ENCODE measurements at places on chromosomes 3 and 15.

DNA sequence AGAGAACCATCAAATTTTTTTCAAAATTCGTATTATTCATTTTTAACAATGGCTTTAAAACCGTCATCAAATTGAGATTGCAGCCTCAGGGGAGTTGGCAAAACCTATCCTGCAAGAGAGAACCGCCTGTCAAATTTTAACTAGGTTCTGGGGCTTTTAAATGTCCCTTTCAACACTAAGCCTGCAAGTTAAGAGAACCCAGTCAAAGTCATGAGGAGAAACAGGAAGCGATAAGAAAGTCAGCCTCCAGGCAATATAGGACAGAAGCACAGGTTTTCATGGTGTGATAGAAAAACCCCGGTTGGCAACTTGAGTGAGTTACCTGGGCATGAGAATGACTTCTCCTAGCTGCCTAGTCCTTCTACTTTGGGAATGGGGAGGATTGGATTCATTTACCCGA is 59.8 kb downstream of the CPNE4 start:
- no peak for DNase-seq

GRCh38 chr15:31409171-31409570 is 82.5 kb downstream of the KLF13 start:
- no peak for DNase-seq

- DNase-seq: no peak
Measured at GRCh38 chr3:14823393-14823792, 4.6 kb downstream of the FGD5 start.

DNA sequence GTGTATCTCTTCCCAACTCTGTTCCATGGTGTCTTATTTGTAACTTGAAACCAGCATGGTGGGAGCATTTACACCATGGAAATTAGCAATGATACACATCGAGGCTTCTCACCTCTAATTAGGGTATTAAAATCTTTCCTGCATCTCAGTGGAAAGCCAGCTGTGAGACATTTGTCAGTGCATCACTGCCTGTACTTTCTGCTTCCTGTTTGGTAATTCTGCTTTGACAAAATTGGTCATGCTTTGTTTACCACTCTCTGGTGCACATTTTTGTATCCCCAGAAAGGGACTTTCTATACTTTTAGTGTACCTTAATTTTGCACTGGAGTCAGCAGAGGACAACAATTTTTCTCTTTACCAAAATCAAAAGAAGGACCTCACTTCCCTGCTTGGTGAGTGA is 402.1 kb downstream of the PDCD6IP start:
- DNase-seq: no peak

DNA sequence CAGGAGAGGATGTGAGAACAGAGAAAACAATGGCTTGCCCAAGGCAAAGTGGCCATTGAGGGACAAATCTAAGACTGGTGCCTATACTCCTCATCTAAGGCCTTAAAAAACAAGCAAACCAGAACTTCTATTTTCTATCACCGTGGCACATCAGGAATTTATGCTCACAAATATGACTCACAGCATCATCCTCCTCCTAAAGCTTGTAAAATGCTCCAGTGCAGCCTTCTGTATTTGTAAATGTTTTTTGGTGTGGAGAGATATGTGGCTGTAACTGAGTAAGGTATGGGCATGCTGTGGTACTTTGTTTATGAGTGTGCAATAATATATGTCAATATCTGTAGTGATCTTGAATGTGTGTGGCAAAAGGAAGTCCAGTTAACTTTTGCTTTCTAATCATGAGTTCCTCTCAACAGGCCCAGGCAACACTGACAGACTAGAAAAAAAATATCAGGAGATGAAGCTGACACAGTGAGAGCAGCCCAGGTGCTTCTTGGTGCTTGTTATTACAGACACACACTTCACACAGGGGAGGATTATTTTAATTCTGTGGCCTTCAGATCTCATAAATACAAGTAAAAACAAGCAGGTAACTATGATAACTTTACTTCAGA is 60.3 kb downstream of the CTNNB1 start:
- no peak for DNase-seq

DNA sequence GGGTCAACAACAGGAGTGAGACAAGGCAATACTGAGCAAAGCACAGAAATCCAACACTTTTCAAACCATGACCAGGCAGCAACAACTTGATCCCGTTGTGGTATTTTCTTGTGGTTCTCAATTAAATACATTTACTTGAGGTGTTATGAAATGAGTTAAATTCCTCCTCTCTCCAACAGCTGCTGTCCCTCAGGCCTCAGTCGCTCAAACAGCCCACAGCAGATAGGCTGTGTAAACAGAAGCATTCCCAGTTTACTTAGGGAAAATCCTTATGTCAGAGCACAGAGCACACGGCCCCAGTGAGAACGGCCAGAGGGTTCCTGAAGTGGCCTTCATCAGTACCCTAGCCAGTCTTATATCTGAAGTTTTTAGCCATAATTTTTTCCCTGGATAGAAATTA is 359.9 kb downstream of the AGBL1 start:
- no peak for DNase-seq

DNA sequence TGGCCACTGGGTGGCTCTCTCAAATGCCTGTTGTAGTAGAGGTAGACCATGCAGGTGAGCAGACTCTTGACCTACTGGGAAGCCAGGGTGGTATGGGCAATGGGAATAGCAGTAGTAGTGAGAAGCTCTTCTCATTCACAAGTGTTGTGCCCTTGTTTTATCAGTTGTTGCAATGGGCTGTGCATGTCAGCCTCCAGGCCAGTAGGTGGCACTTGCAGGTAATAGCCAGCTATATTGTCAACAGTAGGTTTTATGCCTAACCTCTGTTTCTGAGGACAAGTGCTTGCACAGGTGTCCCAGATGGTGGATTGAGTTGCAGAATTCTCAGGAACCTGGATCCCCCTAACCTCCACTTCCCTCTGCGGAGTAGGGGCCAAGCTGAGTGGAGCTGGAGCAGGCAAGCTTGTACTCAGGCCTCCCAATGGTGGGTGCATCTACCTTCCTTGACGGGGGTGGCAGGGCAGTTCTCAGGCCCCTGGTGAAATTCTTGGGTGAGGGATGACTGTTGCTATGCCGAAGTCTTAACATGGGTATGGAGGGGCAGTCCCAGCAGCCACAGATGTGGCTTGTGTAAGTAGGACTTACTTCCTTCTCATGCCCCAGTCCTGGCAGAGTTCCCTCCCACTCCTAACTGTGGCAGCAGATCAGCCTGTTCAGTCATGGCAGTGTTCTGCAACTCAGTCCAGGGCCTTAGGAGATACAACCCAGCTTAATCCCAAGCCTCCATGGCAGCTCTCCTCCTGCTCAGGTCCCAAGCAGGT is 104.3 kb downstream of the NEO1 start:
- DNase-seq: no peak

GRCh38 chr3:169818316-169818715 is 5.6 kb upstream of the LRRC34 start:
- no peak for DNase-seq

DNA sequence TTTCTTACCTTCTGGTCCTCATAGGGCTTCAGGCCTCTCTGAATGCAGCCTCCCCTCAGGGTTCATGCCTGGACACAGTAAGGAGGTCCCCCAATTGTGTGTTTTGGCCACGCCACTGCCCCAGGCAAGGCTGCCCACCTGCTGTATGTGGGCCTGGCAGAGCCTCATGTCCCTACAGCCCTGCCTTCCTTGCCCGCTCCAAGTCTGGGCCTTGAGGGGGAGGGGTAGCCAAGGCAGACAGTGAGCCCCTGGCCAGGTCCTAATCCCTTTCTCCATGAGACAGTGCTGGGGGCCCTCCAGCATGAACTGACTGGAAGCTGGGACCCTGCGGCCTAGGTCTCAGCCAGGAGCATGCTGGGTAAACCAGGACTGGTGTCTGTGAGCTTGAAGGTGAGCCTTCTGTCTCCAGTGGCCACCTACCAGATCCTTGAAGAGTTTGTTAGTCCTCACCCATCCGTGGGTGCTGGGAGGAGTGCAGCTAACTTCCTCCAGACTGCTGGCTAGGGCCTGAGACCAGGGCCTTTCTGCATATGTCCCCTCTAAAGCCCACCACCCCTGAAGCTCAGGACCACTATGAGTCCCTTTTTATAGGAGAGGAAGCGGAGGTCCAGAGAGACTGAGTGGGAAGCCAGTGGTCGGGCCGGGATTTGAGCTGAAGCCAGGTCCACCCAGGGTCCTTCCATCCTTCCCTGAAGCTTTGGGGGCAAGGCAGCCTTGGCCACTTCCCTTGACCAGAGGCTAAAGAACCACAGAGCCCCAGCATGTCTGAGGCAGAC is 8.7 kb downstream of the ZBTB47 start:
- DNase-seq: no peak

DNA sequence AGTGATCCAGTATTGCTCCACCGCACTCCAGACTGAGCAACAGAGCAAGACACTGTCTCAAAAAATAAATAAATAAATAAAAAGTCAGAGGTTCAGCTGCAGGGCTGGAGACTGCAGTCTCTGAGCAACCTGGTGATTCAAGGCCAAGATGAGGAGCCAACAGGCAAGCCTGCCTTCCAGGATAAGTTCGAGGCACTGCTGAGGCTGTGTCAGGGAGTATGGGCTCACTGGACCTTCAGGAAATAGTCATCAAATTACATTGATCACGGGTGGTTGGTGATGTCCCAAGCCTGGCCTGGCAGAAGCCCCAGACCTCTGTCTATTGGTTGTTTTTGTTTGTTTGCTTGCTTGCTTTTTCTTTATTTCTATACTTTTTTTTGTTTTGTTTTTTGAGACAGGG is 41.5 kb downstream of the IDH2 start:
- no peak for DNase-seq

DNA sequence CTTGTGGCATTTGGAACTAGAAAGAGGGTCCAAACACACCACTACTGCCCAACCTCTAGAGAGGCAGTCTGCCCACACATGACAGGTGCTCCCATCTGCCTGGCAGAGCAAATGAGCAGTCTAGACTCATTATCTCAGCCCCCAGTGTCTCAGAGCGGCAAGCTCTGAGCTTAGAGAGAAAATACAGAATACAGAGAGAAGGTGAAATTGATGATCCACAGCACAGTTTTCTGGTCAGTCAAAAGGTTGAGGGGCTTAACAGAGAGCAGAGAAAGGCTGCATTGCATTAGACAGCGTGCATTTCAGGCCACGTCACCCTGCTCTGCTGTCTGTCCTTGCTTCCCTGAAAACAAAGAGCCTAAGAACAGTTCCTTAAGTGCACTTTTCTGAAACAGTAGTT is 135.1 kb downstream of the KCNMB2 start:
- no peak for DNase-seq

Data from pancreas (tissue), 10 donors.